AG04449 (cell line): ENCODE measurements at places on chromosomes 2 and 18.
A peak's percentile ranks its signal among the peaks of the same experiment; 100 is the strongest.

- DNase-seq = no peak
These were observed 261.6 kb downstream of the LTBP1 start for GRCh38 chr2:33208400-33208799.

GRCh38 chr18:2948038-2948437 is 64.9 kb downstream of the LPIN2 start:
- peak; percentile 16 for DNase-seq

DNA sequence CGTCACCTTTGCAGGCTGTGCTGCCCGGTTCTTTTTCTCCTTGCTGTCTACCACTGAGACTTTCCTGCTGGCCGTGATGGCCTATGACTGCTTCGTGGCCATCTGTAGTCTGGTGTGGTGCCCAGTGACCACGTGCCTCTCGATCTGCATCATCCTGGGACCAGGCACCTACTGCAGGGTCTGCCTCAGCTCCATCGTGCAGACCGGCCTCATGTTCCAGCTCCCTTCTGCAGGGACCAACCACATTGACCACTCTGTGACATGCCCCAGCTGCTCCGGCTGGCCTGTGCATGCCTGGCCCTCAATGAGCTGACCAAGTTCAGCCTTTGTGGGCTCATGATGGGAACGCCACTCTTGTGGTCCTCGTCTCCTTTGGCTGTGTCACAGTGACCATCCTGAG is 26.7 kb downstream of the COPS9 start:
- no peak for DNase-seq

DNA sequence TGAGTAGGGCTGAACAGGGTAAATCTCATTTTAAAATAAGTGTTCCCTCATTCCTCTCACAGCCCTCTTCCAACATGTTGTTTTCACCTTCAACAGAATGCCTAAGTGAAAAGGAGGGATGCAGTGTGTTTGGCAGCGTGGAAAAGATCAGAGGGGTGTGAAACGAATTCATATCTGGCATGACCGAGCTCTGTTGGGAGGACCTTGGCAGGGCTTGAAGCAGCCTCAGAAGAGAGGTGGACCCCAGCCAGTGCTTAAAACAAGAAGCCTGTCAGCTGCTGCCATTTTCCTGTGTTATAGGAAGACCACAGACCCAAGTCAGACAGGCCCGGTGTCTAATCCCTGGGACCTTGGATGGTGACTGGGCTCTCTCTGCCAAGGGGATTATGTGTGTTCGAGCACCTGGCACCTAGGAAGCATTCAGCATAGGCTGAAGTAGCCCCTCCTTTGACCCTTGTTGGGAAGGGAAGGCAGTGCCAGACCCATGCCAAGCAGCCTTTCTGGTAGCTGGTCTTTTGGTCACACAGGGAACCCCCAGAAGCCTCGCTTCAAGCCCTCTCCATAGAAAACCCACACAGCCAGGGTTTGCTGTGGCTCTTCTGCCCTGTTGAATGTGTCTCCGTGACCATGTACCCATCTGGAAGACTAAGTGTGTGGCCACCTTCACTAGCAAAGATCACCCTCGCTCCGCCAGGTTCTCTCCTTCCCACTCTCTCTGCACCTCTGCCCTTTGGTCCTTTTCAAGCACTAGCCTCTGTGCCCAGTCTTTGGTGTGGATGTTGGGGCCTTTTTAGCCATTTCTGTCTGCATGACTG is 87.5 kb upstream of the ST3GAL5 start:
- no peak for DNase-seq

- DNase-seq = no peak
These were observed 4.9 kb upstream of the PNO1 start for GRCh38 chr2:68152681-68153347.

- no peak for DNase-seq
These were observed 98.2 kb upstream of the GCFC2 start for GRCh38 chr2:75808793-75809535.

DNA sequence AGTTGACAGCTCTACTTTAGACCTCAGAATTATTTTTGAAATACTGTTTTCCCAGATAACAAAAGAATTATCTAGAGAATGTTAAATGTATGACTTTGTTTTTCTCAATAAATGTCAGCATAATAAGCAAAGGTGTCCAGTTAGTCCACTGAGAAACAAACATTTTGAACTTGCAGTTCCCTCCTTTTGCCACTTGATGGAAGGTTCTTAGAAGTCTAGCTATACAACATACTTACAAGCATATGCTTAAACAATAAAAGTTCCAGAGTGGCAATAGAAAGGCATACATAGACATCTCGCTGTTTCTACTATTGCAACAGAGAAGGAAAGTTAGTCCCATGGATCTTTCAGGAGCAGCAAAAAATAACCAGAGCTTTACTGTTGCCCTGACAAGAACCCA is 11.8 kb downstream of the NDUFA10 start:
- DNase-seq = no peak

- no peak for DNase-seq
These were observed 23.4 kb downstream of the ACSL3 start for GRCh38 chr2:222884114-222884771.

DNA sequence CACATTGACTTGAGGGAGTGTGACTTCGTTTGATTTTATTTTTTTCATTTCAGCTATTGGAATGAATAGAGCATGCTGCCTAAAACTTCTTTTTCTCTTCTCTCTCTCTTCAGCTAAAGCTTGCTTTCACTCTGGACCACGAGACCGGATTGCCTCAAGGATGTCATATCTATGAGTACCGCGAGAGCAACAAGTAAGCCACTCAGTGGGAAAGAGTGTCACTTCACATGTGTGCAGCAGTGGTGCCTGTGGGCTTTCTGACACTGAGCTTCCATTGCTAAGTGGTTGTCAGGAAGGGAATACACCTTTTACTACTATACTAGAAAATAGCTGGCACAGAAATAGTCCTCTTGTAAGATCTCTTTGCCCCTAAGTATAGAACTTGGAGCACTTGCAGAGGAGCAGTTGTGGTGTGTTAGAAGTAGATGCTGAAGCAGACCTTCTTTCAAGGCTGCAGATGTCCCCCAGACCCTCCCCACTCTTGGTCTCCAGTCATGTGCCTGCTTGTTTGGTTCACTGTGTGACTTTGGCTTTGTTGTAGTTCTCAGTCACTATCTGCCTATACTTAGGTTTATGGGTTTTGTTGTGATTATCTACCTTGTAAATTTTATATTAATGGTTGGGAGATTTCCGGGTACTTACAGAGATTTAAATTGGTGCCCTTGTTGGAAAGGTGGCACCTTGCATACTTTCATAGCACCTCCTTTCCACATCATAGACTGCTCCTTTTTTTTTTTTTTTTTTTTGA is 78.5 kb upstream of the ALPP start:
- no peak for DNase-seq

DNA sequence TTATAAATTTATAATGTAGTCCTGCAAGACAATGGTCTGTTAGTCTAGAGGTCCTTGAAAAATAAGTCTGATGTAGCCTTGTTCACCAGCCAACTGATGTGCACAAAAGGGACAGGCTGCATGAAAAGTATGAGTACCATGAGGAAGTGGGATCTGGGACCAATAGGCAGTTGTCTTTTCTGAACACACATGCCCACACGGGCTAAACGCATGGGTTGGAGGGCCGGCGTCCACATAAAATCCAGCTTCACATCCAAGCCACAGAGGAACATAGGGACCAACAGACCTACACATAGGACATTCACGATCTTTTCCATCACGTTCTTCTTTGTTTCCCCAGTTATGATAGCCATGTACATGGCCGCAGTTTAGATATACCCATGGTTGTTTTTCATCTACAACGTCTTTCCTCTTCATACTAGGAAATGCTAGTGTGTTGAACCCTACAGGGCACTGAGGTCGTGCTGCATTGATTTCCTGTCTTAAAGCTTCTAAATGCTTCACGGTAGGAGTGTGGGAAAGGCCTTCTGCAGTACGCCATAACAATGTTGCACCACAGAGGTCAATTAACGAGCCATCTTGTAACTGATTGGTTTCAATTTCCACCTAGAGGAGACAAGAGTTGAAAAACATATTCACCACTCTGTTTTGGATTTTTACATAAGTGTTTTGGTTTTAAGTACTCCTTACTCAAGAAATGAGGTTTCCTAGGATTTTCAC is 49.4 kb downstream of the PELI1 start:
- DNase-seq = no peak

DNA sequence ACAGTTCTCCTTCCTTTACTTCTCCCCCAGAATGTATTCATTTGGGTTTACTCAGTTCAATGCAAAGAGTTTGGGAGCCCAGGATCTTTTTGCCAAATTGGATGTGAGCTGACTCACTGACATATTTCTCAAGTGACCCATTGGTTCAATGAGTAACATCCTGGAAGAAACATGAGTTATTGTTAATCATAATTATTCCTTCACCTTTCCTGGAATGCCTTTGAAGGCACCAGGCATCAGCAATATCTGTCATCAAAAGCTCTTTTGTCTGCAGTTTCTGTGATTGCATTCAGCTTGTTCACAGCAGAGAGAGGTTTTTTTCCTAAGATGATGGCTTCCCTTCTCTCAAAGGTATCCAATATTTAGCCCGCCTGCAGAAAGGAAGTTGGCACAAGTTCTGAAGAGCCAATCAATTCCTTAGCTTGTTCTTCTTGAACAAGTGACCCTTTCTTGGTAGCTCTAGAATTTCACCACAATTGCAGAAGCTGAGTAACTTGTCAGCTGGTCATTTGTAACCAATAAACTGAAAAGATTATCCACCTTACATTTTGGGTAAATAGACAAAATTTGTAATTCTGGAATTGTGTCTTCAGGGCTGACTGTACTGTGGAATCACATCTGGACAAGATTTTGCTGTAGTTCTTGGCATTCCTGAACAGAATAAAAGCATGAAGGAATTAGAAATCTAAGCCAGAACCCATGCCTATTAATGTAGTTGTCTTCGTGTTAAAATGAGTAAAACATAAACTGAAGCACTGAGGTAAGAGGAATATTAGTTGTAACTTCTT is 72.2 kb upstream of the TMEM17 start:
- DNase-seq = peak; percentile 62

- DNase-seq = no peak
These were observed 197.5 kb upstream of the FN1 start for GRCh38 chr2:215633360-215633759.

- DNase-seq = no peak
These were observed 256.5 kb downstream of the CDH20 start for GRCh38 chr18:61589724-61590065.
